ENCODE measurements at places on chromosomes 4 and X. TPM values are rescaled to one million over a fixed set of nuclear protein-coding genes. Genes with fewer than 3 reads are reported as not detected.

PHEX gene
- 0.34 TPM for total RNA-seq

DNA sequence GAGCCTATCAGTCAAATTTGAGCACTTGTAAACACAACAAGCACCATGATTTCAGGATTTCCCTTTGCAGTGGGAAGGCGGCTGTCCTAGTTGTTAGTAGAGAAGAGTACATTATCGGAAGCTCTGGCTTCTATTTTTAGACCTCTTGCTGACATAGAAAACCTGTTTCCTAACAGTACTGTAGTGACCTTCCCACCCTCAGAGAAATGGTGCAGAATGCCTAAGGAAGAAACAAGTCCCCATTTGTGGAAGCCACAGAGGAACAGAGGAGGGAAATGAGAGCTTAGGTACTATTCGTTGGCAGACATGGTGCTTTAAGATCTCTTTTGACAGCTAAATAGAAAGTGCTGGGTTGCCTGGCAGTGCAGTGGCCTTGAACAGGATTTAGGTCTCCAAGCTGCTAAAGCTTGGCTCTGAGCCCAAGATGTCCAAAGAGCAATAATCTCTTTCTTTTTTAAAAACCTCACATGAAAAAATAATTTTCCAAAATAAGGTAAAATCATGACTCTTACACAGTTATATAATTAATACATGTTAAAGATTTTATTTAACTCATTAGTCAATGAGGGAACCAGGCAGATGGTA lies 24.9 kb downstream of the GLRA2 start:
- DNase-seq: no peak

DNA sequence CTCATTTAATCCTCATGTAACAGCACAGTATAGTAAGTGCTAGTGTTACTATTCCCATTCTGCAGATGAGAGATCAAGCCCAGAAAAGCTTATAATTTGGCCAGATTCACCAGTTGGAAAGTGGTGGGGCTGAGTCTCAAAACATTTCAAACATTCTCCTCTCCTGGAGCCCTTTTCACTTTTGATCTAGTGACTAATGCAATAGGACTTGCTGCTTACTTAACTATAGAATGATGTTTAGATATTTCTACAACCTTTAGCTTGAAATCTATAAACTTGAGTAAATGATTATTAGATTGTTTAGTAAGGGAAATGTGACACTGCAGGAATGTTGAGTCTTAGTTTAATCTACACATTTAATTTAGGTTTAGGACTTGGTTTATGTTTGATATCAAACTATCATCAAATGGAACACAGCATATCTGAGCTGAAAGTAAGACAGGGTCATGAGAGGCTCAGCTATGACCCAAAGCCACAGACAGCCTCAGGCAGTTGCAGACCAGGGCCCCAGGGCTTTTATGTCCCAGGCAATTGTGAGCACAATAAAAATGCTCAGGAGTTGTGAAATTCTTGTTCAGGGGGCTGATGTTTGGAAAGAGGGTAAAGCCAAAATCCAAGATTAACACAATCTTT lies 199.5 kb upstream of the HS3ST1 start:
- no peak for DNase-seq

GRCh38 chr4:143616771-143617170 lies 83.7 kb downstream of the FREM3 start:
- DNase-seq: no peak
